ENCODE measurements at places on chromosomes 1 and 21.

- DNase-seq, result no peak
Measured at GRCh38 chr1:29736582-29737188, 500.4 kb downstream of the PTPRU start.

GRCh38 chr1:112735752-112736151 is 20.6 kb upstream of the PPM1J start:
- no peak for DNase-seq

DNA sequence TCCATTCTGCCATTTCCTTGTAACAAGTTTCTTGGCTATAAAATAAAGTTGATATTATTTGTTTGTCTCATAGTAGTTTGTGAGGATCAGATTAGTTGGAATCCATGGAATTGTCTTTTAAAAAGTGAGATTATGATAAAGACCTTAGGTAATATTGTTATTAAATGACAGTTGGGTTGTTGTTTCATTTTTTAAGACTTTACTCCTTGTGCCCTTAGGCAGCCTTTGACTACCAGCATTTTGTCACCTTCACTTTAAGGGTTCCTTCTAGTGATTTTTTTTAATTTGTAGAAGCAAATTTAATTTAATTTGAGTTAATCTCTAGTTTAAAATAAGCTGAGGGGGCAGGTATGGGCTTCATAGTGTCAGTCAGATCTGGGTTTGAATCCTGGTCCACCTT is 84.6 kb upstream of the ZNF326 start:
- DNase-seq, result no peak

GRCh38 chr21:42609811-42610210 is 43.6 kb upstream of the PDE9A start:
- DNase-seq, result no peak

GRCh38 chr1:172400722-172401105 is 19.8 kb upstream of the C1orf105 start:
- no peak for DNase-seq

GRCh38 chr1:90862782-90863181 is 145.7 kb upstream of the BARHL2 start:
- no peak for DNase-seq

- no peak for DNase-seq
Measured at GRCh38 chr1:43998000-43998378, 6.6 kb downstream of the CCDC24 start.

GRCh38 chr21:38439957-38440356 is 58.3 kb downstream of the ERG start:
- no peak for DNase-seq

GRCh38 chr1:73034271-73034670 is 751.9 kb upstream of the NEGR1 start:
- DNase-seq, result no peak

- no peak for DNase-seq
Measured at GRCh38 chr1:224523676-224524075, 89.1 kb upstream of the WDR26 start.

DNA sequence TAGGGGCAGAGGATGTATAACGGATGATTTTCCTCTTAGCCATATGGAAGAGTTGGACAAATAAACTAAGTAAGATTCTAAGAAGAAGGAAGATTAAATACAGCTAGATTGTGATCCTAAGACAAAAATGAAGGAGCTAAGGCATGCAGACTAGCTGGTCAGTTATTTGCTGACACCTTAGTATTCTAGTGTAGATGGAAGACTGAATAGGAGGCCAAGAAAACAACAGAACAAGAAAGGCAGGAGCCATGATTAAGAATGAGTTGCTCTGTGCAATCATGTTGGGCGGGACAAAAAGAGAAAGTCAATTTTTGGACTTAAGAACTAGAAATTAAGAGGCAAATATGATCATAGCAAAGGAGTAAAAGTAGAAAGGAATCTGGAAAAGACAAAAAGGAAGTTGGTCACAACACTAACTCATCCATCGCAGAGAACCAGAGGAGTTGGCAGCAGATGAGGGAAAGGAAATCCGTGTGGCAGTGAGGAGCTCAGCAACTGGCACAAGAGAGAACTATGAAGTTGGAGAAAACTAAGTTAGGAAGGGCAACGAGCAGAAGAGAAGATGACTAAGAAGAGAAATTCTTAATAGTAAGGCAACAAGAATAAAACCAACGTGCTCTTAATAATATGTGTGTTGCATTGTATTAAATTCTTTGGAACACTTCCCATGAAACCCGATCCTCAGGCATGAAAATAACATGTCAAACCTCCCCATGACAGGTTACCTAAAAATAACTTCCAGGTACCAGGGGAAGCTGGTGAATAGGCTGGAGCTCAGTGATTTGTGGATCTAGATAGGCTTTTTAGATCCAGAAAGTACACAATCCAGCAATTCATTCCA is 234.4 kb downstream of the LTN1 start:
- DNase-seq, result no peak

- no peak for DNase-seq
Measured at GRCh38 chr1:194466706-194467105, 1280.3 kb upstream of the B3GALT2 start.

DNA sequence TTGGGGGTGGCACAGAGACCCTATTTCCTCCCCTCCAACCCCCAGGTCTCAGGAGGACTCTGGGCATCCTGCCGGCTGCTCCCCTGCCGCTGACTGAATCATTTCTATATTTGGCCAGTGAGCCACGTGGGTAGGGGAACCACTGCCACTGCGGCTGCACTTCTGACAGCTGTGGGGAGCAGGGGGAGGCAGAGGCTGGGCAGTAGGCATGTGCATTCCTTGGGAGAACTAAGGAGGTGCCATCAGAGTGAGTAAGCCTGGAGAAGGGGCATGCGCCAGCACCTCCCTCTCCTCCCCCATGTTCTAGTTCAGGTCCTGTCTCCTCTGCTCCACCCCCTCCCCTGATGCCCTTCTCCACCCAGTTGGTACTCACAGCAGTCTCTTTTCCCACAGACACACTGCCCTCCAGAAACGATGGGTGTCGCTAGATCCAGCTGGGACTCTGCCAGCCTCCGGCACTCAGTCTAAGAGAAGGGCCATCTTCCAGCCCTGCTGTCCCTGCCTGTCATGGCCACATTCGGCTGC is 12.0 kb downstream of the PPFIA4 start:
- DNase-seq, result no peak

DNA sequence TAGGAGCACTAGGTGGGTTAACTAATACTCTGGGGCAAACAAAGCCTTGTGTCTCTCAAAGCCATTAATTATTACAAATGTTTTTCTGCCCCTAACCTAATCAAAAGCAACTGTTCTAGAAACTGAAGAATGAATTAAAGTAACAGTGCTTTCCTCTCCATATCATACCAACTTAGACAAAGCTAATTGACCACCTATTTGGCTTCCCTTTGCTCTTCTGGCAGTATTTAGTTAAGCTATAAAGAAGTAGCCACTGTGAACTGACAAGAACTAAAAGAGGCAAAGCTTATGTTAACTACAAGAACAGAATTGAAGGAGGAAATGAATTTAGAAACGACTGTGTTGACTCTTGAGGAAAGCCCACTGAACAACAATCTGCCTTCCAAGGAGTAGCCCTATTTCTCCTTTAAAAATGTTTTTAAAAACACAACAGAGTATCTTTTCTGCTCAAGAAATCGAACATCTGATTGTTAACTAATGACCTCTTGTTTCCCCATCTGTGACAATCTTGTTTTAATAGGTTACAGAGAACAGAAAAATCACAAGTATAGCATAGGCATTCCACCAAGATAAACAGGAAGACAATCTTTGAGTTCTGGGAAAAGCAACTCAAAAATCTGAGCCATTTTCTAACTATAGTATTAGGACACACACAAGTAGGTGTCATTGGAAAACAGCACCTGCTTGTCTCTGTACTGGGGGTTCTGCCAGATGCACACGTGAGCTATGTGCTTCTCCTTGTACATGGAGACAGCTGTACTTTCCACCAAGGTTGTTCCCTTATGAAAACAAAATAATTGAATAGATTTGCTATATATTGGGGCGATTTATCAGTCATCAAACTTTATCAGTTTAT is 3.1 kb upstream of the EGLN1 start:
- no peak for DNase-seq

All from activated T-cell treated with anti-CD3 and anti-CD28 coated beads for 4 hours (primary cell).